ENCODE measurements at places on chromosomes 12 and 14. TPM values are rescaled to one million over a fixed set of nuclear protein-coding genes. Genes with fewer than 3 reads are reported as not detected.

HSP90AA1 gene
- total RNA-seq = 193 TPM

KRT83 gene
- total RNA-seq = not detected

- no peak for DNase-seq
These were observed 663 bp downstream of the ANKRD33 start for GRCh38 chr12:51888316-51889215.

TAS2R7 gene
- not detected for total RNA-seq

PTPRQ gene
- total RNA-seq = 5.4 TPM

MANSC4 gene
- total RNA-seq = not detected

- DNase-seq = no peak
These were observed 404.2 kb downstream of the GLT1D1 start for GRCh38 chr12:129257524-129257923.

DNA sequence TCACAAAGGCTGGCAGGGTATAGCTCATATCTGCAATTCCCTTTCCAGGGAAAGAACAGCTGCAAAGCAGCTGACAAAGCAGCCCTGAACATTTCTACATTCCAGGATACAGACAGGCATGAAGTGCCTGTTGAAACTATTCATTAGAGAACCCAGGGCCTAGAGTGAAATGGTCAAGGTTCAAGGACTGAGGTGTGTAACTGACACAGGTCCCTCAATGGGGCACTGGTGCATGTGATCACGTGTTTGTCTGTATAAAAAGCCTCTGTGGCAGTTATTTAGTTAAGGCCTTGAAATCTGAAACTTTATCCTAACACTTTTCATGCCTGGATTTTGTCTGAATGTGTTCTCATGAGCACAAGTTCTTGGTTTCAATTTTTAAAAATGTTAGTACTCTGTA is 47.1 kb downstream of the GIT2 start:
- peak; percentile 65 for DNase-seq

DNA sequence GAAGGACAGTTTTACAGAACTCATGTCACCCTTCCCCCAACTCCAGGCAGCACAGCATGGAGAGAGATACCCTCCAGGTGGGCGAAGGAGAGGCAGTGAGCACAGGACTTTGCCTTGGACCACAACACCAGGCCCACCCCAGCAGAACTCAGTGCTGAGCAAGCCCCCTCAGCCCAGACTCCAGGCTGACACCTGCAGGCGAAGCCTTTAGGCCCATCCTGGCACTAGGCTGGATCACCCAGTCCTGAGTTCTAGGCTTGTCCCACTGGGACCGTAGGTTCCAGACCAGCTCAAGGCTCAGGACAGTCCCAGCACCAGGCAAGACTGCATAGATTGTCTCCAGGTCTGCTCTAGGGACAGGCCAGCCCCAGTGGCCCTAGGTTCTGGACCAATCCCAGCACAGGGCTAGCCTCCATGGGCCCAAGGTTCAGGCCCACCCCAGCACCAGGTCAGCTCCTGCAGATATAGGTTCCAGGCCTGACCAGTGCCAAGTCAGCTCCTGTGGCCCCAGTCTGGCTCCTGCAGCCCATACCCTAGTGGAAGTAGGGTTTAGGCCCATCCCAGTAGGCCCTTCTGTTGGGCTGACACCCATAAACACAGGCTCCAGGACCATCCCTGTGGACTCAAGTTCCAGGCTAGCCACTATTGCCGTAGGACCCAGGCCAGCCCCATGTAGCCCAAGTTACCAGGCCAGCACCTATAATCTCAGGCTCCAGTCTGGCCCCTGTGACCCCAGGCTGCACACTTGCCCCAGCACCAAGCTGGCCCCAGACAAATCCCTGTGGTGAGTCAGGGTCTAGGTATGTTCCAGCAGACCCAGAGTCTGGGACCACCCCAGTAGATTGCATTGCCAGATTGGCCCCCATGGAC is 9.4 kb downstream of the WASHC3 start:
- no peak for DNase-seq

TAS2R42 gene
- total RNA-seq = not detected

SLC5A8 gene
- not detected for total RNA-seq

KRT82 gene
- total RNA-seq = not detected

- no peak for DNase-seq
These were observed 42.2 kb upstream of the NR2C1 start for GRCh38 chr12:95115641-95116040.

GRCh38 chr12:76022506-76022905 is 9.1 kb downstream of the PHLDA1 start:
- no peak for DNase-seq

INHBE gene
- 0.88 TPM for total RNA-seq

DNA sequence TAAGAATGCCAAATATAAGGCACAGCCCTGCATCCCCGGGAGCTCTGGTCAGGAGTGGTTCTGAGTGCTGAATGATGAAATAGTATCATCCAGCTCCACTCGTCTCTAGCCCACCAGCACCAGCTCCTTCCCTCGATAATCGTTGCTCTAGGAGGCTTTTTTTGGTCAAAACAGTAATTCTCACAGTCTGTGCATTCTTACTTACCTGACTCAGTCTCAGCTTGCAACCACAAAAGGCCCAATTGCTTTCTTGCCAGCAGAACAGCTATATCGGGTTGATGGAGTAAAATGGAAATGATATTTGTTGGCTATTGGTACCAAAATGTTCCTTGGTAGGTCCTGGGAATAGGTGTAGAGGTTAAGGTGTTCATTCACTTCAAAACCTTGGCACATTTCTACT is 94.8 kb downstream of the BMP4 start:
- no peak for DNase-seq

DNA sequence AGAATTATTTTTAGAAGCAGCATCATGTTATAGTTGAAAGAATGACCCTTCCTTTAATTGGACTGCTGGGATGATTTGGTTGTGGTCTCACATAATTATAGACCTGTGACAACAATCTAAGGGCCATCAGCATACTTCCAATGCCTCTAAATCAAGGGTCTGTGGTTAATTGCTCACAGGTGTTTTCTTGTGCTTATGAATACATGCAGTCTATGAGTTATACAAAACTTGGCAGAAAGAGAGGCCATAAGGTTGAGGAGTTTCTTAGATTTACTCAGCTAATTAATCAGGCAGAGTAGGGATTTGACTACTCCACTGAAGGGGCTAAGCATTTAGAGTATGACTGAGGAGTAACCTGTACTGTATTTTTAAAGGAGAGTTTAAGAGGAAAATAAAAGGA is 37.0 kb upstream of the FRMD6 start:
- DNase-seq = no peak

GRCh38 chr14:74571901-74572725 is 39.9 kb downstream of the LTBP2 start:
- DNase-seq = peak; percentile 96

GRCh38 chr12:114679452-114679875 is 4.5 kb downstream of the TBX3 start:
- peak; percentile 48 for DNase-seq

DNA sequence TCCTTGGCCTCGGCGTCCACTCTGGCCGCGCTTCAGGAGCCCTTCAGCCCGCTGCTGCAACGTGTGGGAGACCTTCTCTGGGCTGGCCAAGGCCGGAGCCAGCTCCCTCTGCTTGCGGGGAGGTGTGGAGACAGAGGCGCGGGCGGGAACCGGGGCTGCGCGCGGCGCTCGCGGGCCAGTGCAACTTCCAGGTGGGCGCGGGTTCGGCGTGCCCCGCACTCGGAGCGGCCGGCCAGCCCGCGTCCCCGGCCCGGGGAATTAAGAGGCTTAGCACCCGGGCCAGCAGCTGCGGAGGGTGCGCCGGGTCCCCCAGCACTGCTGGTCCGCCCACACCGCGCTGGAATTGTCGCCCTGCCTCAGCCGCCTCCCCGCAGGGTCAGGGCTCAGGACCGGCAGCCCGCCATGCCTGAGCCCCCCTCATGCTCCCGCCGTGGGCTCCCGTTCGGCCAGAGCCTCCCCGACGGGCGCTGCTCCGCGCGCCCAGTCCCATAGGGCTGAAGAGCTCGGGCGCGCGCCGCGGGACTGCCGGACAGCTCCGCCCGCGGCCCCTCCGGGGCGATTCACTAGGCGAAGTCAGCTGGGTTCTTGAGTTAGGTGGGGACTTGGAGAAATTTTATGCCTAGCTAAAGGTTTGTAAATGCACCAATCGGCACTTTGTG is 673.9 kb downstream of the SLC16A7 start:
- DNase-seq = no peak

- peak; percentile 93 for DNase-seq
These were observed 1.8 kb upstream of the SMARCD1 start for GRCh38 chr12:50083301-50083700.

DNA sequence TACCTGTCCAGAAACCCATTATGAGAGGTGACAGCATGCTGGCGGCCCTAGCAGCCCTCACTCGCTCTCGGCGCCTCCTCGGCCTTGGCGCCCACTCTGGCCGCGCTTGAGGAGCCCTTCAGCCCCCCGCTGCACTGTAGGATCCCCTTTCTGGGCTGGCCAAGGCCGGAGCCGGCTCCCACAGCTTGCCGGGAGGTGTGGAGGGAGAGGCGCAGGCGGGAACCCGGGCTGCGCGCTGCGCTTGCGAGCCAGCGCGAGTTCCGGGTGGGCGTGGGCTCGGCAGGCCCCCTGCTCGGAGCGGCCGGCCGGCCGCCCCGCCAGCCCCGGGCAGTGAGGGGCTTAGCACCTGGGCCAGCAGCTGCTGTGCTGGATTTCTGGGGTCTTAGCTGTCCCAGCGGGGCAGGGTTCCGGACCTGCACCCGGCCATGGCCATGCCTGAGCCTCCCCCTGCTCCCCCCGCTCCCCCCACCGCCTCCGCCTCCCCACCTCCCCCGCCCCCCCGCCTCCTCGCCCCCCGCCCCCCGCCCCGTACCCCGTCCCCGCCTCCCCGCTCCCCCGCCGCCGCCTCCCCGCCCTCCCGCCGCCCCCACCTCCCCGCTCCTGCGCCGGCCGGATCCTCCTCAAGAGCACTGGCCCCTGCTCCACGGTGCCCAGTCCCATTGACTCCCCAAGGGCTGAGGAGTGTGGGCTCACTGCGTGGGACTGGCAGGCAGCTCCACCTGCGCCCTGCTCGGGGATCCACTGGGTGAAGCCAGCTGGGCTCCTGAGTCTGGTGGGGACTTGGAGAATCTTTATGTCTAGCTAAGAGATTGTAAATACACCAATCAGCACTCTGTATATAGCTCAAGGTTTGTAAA is 163.1 kb downstream of the KLHL28 start:
- peak; percentile 36 for DNase-seq
